ENCODE measurements at places on chromosomes 5 and 9.

- no peak overlapping the region for H3K27ac ChIP-seq
- H3K36me3 ChIP-seq = no peaks in the 10 kb centered on the region
- no peaks in the 10 kb centered on the region for H3K27me3 ChIP-seq
- no peaks in the 10 kb centered on the region for H3K4me1 ChIP-seq
Observed at GRCh38 chr5:142295084-142295758, 29.6 kb downstream of the SPRY4 start.

DNA sequence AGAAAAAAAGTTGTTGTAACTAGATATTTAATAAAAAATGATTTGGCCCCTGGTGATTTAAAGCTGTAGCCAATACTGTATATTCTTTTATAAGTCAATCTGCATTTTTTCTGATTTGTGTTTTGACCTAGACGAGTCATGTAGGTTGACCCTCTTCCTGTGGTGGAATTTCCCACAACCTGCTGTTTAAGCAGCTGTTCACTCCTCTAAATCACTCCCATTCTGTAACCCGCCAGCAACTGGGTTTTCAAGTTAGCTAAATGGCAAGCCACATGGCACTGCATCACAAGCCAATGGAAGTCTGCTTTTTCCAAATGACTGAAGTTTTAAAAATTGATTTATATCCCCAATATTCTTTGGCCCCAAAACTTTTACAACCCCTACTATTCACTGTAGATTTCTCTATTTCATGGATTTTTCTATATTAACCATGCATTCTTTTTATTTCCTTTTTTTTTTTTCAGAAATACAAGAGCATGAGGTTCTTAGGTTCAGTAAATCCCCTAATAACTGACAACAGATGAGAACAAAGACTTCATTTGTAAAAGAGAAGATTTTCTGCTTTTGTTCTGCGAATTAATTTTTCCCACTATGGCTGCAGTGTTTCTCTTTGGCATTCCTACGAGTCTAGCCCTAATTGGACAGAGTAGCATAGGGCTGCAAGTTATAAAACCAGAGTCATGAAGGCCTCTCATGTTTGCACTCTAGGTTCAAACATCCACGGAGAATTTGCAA lies 184.5 kb upstream of the TLE4 start:
- no peaks in the 10 kb centered on the region for H3K27me3 ChIP-seq
- H3K36me3 ChIP-seq = no peaks in the 10 kb centered on the region
- peaks cover 2% of the 10 kb centered on the region for H3K4me1 ChIP-seq

DNA sequence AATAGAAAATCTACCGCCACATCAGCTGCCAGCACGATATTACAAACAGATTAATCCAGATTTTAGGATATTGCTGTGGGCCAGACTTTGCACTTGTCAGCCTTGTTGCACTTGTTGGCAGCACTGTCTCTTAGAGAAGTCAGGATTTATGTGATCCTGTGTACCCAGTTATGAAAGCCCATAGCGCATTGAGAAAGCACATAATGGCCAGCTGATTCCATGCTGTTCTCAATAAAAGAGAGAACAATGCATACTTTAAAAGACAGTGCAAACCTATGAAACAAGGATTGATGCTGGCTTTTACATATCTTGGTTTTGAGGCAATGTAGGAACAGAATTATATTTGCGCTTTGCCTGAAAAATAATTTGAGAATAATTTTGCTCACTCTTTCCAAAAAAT lies 140.8 kb downstream of the CEP120 start:
- no peaks in the 10 kb centered on the region for H3K36me3 ChIP-seq
- peaks cover 28% of the 10 kb centered on the region for H3K27me3 ChIP-seq
- no peak overlapping the region for H3K4me3 ChIP-seq
- H3K4me1 ChIP-seq = no peaks in the 10 kb centered on the region

- H3K4me3 ChIP-seq = no peak overlapping the region
- H3K27ac ChIP-seq = no peak overlapping the region
- H3K27me3 ChIP-seq = peaks cover 22% of the 10 kb centered on the region
- H3K36me3 ChIP-seq = no peaks in the 10 kb centered on the region
- DNase-seq = peak; percentile 63
- peaks cover 9% of the 10 kb centered on the region for H3K4me1 ChIP-seq
Observed at GRCh38 chr9:109401169-109401989, 80.5 kb upstream of the EPB41L4B start.

GRCh38 chr9:96040591-96041461 lies 165.3 kb downstream of the ERCC6L2 start:
- H3K27me3 ChIP-seq = no peaks in the 10 kb centered on the region
- no peaks in the 10 kb centered on the region for H3K4me1 ChIP-seq
- H3K4me3 ChIP-seq = no peak overlapping the region

- no peak overlapping the region for H3K4me3 ChIP-seq
- H3K4me1 ChIP-seq = no peaks in the 10 kb centered on the region
- no peaks in the 10 kb centered on the region for H3K36me3 ChIP-seq
- no peak overlapping the region for H3K27ac ChIP-seq
Observed at GRCh38 chr5:39371367-39371635, 7.0 kb upstream of the C9 start.

DNA sequence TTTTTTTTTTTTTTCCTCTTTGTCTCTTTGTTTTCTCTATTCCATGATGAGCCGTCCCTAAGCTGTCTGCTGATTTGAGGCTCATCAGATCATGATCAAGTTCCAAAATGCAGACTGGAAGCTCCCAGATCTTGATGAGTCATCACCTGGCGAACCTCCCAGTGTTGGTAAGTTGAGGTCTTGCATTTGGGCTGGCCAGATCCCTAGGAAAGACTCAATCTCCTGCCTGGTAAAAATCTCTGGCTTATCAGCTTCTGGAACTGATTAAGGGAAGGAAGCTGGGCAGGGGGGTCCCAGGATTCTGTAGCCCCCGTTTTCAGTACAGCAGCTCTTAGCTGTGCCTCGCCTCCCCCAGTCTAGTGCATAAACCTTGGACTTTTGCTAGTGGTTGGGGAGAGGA lies 69.0 kb downstream of the TSPAN17 start:
- H3K4me1 ChIP-seq = no peaks in the 10 kb centered on the region
- DNase-seq = no peak
- H3K36me3 ChIP-seq = no peaks in the 10 kb centered on the region
- H3K27me3 ChIP-seq = peaks cover 22% of the 10 kb centered on the region

DNA sequence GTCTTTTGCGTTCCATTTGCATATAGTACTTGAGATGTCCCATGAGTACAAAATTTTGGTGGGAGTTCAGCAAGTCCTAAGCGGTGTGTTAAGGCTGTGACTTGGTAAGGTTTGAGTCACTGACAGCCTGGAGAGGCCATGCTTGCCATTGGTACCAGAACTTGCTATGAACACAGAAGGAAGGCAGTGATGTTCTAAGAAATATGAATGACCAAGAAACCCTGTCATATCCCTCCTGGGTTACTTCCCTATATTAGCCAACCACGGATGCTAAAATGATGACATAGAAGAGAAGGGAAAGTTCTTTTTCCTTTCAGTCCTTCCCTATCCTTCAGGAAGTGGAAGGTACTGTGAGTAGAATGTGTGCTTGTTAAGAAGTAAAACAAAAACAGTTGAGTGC lies 136.7 kb downstream of the GCNT1 start:
- H3K36me3 ChIP-seq = no peaks in the 10 kb centered on the region
- no peak overlapping the region for H3K27ac ChIP-seq
- H3K27me3 ChIP-seq = peaks cover 3% of the 10 kb centered on the region
- no peak overlapping the region for H3K4me3 ChIP-seq
- H3K4me1 ChIP-seq = peaks cover 7% of the 10 kb centered on the region
- DNase-seq = no peak

GRCh38 chr9:1998111-1998510 lies 17.0 kb upstream of the SMARCA2 start:
- H3K27me3 ChIP-seq = no peaks in the 10 kb centered on the region
- H3K4me1 ChIP-seq = no peaks in the 10 kb centered on the region
- no peak for DNase-seq
- no peak overlapping the region for H3K4me3 ChIP-seq
- no peaks in the 10 kb centered on the region for H3K36me3 ChIP-seq

DNA sequence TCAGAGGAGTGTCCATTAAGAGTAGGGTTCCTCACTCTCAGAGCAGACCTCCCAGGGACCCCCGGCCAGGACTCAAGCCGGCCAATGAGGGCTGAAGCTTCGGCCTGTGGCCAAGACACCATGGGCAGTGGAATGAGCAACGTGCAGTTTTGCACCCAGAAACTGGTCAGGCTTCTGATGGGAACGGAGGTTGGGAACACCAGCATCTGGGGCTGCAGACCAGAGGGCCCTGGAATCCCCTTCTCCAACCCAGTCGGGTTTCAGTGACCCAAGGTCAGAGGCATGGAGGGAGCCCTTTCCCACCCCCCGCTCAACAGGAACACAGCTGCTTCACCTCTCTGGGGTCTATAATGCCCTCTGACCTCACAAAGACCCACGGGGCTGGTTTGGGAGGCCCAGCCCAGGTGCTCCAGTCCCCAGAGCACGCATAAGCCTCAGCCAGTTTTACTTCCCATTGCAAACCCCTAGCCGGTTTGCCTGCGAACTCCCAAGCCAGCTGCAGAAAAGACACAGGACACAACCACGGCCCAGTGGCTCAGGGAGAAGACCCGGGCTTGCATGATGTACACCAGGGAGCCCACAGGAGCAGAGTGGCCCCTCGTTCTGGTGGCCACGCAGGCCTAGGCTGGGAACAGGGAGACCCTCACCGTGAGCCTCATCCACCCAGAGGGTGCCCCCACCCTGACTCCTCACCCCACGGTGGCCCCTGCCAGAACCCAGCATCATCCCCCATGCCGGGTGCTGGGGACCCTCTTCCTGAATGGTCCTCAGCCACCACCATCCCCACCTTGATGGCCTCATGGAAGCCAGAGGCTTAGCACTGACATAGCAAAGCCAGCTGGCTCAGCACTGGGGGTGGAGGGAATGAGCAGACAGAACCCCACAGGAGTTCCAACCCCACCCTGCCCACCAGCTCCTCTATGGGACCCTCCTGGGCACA lies 30.6 kb downstream of the VAV2 start:
- no peaks in the 10 kb centered on the region for H3K36me3 ChIP-seq
- no peak for DNase-seq
- H3K4me3 ChIP-seq = no peak overlapping the region
- peaks cover 8% of the 10 kb centered on the region for H3K4me1 ChIP-seq
- no peaks in the 10 kb centered on the region for H3K27me3 ChIP-seq

DNA sequence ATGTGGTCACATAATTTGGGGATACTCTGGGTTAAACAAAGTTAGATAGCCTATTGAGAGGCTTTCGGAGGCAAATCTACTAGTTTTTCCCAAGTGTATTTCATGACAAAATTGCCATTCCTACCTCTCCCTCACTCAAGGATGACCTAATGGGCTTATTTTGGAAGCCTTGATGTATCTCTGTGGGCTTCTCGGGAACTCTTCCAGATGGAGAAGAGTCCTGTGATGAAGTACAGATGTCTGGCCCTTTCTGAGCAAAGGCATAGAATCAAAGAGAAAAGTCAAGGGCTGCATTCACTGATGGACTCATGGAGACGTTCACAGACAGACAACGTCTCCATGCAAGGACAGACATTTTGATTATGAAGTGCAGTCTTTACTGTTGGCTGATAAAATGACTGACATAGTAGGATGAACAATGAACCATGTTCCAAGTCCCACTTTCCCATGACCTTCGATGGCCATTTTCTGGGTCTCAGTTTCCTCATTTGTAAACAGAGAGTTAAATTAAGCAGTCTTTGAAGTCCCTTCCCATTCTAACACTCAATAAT lies 347.2 kb upstream of the CD180 start:
- no peaks in the 10 kb centered on the region for H3K27me3 ChIP-seq
- H3K36me3 ChIP-seq = no peaks in the 10 kb centered on the region
- H3K4me1 ChIP-seq = peaks cover 10% of the 10 kb centered on the region

GRCh38 chr5:68593211-68593671 lies 377.7 kb downstream of the PIK3R1 start:
- H3K4me1 ChIP-seq = no peaks in the 10 kb centered on the region
- no peak for DNase-seq
- no peaks in the 10 kb centered on the region for H3K36me3 ChIP-seq
- no peaks in the 10 kb centered on the region for H3K27me3 ChIP-seq

DNA sequence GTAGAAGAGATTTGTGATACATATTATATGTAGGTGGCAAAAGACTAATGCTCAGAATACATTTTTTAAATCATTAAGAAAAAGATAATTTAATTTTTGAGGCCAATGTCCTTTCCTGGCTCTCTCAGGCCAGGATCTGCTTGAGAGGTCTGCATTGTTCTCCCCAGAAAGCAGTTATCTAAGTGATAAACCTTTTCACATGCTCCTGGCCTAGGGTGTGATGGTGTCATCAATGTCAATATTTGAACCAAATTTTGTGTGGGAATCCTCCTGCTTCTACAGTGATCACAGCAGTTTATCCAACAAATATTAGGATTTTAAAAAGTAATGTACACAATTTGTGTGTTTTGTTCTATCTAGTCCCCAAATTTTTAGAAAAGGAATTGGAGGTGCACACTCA lies 166.6 kb downstream of the DIRAS2 start:
- H3K36me3 ChIP-seq = no peaks in the 10 kb centered on the region
- H3K27ac ChIP-seq = no peak overlapping the region
- no peak overlapping the region for H3K4me3 ChIP-seq
- H3K4me1 ChIP-seq = no peaks in the 10 kb centered on the region

- no peaks in the 10 kb centered on the region for H3K36me3 ChIP-seq
- peaks cover 11% of the 10 kb centered on the region for H3K4me1 ChIP-seq
- DNase-seq = no peak
- H3K27ac ChIP-seq = peak overlapping the region; percentile 55
Observed at GRCh38 chr5:130836729-130837649, 328.1 kb downstream of the HINT1 start.
